GM13977 (cell line): ENCODE measurements at places on chromosomes 12 and 14.

DNA sequence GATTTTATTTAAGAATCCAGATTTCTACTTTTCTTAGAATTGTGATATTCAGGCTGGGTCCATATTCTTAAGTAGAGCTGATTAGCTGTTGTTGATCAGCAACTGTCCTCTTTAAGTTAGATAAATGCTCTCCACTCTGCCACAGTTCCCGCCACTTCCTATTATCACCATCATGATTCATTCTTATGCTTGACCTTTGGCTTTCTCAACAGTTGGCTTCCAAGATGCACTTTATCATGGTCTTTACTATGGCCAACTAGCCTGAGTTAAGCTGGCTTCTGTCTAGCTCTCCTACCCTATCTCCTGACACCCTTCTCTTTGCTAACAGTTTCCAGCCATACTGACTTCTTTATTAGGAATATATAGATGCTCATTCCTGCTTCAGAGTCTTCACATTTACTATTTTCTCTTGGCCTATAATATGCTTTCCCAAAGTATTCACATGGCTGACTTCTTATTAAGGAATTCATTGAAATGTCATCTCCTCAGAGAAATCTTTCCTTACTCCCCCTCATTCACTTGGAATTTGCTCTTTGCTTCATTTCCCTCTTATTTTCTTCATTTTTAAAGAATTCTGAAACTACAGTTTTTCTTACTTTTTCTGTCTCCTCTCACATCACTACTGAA is 149.0 kb upstream of the IGF1 start:
- DNase-seq, result no peak

DNA sequence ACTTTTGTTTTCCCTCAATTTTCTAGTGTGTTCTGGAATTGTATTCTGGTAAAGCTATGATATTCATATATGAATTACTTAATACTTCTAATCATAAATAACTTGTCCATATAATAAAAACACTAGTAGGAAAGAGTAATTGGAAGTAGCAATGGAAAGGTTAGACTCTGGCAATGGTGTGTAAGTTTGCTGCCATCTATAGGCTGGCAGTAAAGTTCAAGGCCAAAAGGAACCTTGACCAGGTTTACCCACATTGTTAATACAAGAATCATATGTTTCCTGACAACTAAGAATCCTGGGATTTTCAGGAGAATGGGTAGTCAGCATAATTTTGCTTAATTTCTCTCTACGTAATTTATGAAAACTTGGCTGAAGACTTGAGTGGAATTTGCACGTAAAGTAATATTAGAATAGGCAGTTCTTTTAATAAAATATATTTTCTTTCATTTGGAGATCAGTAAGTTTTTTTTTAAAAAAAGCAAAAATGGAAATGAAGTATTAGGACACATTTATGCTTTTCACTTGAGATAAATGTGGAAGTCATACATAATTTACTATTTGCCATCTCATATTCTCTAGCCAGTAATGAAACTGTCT is 926.7 kb downstream of the GALC start:
- DNase-seq, result no peak

DNA sequence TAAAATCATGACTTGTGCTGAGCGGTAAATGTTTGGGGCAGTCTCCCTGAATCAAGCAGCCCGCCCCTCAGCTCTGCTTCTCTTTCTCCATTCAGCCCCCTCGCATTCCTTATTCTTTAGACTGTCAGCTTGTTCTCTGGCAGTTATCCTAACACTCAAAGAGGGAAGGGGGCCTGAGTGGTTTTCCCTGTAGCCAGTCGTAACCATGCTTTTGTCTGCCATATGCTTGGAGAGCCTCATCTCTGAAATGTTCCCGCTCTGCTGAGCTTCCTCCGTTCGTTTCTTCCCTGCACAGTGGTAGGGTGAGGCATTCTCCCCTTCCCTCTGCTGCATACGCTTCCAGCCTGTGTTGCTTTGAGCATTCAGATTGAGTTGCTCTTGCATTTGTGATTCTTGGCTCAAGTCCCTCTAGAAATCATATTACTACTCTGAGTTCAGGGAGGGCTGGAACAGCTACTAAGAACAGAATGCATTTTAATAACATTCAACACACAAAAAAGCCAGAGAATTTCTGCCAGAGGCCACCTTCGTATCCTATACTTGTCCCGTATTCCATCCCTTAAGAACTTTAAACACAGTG is 119.7 kb downstream of the FBXL14 start:
- no peak for DNase-seq

DNA sequence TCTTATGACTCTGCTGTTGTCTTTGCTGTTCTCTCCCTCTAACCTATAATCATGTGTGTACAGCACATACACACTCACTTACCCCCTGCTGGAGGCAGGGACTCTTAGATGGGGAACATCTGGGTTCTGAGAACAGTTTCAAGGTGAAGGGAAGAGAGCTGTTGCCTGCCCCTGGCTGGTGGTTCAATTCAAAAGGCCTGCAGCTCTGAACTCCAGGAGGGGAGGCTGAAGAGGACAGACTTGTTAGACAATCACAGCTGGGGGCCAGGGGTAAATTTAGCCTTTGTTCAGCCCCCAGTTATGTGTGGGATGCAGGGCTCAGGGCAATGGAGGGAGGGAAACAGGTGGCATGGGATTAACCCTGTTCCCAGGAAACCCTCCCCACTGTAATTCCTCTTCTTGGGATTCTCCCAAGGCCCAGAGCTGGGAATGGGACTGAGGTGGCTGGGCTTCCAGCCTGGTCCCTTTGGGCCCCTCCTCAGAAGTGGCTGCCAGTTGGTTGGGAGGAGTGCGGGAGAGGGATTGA is 1.9 kb downstream of the MYL6B start:
- DNase-seq, result no peak

DNA sequence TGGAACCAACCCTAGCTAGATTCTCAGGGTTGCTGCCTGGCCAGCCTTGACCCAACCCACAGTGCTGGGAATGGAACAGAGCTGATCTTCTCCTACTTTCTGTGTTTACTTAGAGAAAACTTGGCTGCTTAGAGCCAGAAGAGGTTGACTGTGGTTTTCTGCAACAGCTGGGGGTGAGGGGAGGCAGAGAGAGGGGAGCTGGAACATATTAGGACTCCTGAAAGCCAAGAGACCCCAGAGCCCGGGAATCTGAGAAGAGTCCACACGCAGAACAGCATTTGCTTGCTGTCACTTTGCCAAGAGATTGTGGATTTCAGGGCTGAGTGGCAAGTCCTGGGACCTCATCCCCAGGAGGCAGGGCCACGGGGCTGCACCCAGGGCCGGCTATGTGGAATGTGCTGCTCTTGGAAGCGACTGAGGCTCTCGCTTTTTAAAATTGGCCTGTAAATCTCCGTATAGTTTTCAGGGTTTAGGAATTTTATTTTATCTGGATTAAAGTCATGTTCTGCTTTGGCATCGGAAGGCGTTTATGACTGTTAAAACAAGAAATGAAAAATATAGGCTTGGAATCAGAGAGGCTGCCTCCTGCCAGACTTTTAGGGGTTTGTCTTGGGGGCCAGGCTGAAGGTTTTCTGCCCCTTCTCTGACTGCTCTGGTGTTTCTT is 22.3 kb upstream of the MED13L start:
- no peak for DNase-seq

- DNase-seq, result no peak
These were observed 111.5 kb upstream of the BCL2L14 start for GRCh38 chr12:11959117-11959823.

DNA sequence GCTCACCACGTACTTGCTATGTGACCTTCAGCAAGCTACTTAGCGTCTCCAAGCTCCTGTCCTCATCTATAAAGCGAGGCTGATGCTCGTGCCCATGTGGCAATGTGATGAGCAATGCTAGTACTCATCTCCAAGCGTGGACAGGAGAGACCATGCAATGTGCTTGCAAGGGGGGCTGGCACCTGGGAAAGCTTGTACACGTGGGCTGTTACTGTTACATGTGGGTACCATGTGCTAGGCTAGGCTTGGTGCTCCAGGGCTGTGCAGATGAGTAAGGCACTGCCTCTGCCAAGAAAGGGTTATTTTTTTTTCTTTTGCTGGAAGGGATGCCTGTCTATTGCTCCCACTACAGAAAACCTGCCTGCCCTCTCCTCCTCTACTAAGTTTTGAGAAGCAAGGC is 46.6 kb downstream of the TSPAN11 start:
- DNase-seq, result no peak

GRCh38 chr14:68282479-68283377 is 463.1 kb downstream of the RAD51B start:
- no peak for DNase-seq

DNA sequence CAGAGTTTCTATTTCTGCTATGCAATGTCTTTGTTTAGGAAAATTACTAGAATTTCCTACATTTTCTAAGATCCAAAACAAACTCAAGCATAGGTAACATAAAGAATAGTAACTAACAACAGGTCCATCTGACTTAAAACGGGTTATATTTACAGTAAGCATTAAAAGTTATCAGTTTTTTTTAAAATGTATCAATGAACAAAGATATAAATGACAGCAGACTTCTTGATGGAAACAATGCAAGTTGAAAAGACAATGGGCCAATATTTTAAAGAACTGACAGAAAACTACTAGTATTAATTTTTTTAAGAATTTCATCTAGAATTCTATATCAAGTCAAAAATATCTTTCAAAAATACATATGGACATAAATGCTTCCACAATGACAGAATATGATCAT is 367.1 kb upstream of the MGAT4C start:
- DNase-seq, result no peak

- DNase-seq, result no peak
These were observed 125.8 kb downstream of the CCDC91 start for GRCh38 chr12:28316049-28316448.
